ENCODE measurements at places on chromosomes 5 and 9. TPM values are rescaled to one million over a fixed set of nuclear protein-coding genes. Genes with fewer than 3 reads are reported as not detected.

GRCh38 chr9:127788337-127789011 lies 2.6 kb downstream of the CDK9 start:
- DNase-seq, result no peak
- H3K4me3 ChIP-seq, result no peak overlapping the region
- H3K27me3 ChIP-seq, result no peaks in the 10 kb centered on the region

DMGDH gene
- 2.8 TPM for total RNA-seq

STPG3 gene
- not detected for total RNA-seq

GRCh38 chr9:90240541-90240940 lies 402.1 kb downstream of the DIRAS2 start:
- H3K27ac ChIP-seq, result no peak overlapping the region
- no peak overlapping the region for H3K4me3 ChIP-seq
- H3K27me3 ChIP-seq, result no peaks in the 10 kb centered on the region
- DNase-seq, result no peak
- no peaks in the 10 kb centered on the region for H3K36me3 ChIP-seq

GRCh38 chr5:178483620-178484019 lies 106.6 kb downstream of the COL23A1 start:
- no peak overlapping the region for H3K27ac ChIP-seq
- H3K36me3 ChIP-seq, result no peaks in the 10 kb centered on the region
- no peaks in the 10 kb centered on the region for H3K4me1 ChIP-seq
- no peak overlapping the region for H3K4me3 ChIP-seq
- H3K27me3 ChIP-seq, result peaks cover 4% of the 10 kb centered on the region
- DNase-seq, result no peak

DNA sequence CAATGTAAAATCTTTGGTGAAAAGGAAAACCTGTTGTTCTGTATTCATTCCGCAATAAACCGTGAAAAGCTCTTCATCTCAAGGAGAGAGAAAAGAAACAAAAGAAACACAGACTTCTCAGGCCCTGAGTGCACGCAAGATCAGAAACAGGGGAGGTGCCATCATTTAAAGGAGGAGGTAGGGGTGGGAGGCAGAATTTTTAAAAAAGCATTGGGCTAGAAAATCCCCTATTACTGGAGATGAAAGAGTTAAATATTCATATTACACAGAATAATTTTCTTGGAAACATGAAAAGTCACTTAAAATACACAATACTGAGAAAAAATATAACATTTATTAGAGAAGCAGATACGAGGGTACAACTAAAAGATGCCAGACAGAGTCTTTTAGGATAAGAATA lies 56.3 kb downstream of the USP20 start:
- peaks cover 3% of the 10 kb centered on the region for H3K36me3 ChIP-seq
- H3K4me3 ChIP-seq, result no peak overlapping the region
- no peak overlapping the region for H3K27ac ChIP-seq
